ENCODE measurements at places on chromosomes 2 and 18.

GRCh38 chr2:38375696-38376345 is 1.3 kb downstream of the ATL2 start:
- DNase-seq = no peak

GRCh38 chr18:29501952-29502351 is 1325.0 kb upstream of the CDH2 start:
- DNase-seq = no peak

- no peak for DNase-seq
Measured at GRCh38 chr2:31217465-31218200, at the start of gene CAPN14. Gene CAPN14 (minus strand): TSS chr2:31217515. CDS start chr2:31205447, 12,068 bp downstream.

- DNase-seq = no peak
Measured at GRCh38 chr18:9319333-9319732, 15.2 kb upstream of the TWSG1 start.

- DNase-seq = no peak
Measured at GRCh38 chr2:150125188-150125587, 362.3 kb downstream of the RND3 start.

- no peak for DNase-seq
Measured at GRCh38 chr2:83596592-83597282, 862.3 kb downstream of the SUCLG1 start.

DNA sequence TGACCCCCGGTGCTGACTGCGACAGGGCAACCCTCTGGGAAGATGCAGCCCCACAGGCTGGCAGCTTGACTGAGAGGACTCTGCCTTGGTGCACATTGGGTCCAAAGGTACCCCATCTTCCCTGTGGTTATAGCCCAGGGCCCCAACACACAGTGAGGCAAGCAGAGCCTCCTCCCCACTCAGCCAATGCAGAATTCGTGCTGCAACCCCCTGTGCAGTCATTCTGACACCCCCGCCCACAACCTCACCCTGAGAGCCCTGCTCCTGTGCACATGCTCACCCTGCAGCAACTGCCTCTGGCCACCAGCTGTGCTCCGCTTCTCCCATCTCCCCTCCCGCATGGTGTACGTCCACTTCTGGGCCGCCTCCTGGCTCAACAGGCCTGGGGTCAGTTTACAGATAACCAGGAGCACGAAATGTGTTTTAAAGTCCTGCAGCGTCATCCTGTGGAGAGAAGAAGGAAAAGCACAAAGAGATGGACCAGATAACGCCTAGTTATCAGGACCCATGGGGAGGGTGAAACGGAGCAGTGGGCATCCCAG is 24.4 kb downstream of the CAPN14 start:
- no peak for DNase-seq

DNA sequence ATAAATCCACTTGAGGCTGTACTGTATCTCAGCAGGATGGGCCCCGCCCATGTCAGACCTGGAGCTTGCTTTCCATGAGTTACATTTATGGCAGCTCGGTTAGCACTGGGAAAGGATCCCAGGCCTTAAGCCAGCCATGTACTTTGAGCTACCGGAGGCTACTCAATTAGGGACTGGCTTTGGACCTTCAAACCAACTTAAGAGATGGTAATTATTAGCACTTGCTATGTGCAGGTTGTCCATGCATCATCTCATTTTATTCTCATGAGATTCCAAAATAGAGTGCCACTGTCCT is 64.4 kb downstream of the ACTR2 start:
- no peak for DNase-seq

GRCh38 chr18:3757361-3757760 is 307.4 kb downstream of the TGIF1 start:
- no peak for DNase-seq

DNA sequence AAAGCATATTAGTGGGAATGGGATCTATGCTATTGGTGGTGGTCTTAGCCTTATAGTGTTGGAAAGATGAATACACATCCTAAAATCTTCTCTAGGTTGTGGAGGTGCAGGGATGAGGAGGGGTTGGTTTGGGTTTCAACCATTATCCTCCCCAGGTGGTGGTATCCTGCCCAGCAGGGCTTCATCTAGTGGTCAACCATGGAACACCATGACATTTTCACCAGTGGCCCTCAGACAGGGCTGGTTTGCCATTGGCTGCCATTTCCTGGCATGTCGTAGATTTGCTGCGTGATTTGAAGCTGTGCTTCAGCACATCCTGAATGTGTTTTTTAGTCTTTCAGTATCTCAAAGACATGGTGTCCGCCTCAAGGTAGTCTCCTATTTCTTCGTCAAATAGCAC is 391.2 kb upstream of the HNRNPA3 start:
- DNase-seq = no peak
